ENCODE measurements at places on chromosomes 2 and 18.

GRCh38 chr2:199739413-199740110, 111.4 kb downstream of the FTCDNL1 start:
- DNase-seq: peak; percentile 54

- no peak for DNase-seq
These were observed 79.1 kb downstream of the LRRTM4 start for GRCh38 chr2:77443076-77443475.

GRCh38 chr2:97970293-97971060, 25.3 kb downstream of the TMEM131 start:
- no peak for DNase-seq

DNA sequence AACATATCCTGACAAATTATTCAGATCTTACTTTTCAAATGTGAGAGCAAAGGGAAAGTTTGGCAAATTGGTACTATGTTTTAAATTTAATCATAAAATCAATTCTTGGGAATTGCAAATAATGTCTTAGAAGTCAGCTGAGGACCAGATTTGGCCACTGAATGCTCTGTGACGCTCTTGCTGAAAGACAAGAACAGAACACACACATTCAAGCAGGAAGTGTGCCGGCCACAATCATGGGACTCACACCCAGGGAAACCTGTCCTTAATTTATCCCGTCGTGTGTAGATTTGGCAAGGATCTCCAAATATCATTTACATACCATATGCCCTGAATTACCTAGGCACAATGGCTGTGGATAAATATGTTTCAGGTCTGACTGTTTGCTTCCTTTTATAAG, 253.1 kb downstream of the TCF4 start:
- no peak for DNase-seq

DNA sequence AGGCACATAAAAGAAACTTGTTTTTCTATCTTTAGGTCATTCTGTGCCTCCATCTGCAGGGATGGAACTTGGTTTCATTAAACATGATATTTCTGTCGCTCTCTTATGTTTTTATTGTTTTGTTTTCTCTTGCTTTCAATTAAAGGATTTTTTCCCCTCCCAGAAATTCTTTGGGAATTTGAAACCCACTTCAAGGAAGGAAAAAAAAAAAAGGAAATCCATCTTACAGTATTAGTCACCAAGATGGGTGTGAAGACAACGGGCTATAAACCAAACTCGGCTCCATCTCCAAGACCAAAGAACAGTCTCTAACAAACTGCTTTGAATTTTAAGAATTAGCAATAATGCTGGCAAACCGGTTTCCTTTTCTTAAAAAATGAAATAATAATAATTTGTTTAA, 244.1 kb downstream of the BCL11A start:
- DNase-seq: no peak

DNA sequence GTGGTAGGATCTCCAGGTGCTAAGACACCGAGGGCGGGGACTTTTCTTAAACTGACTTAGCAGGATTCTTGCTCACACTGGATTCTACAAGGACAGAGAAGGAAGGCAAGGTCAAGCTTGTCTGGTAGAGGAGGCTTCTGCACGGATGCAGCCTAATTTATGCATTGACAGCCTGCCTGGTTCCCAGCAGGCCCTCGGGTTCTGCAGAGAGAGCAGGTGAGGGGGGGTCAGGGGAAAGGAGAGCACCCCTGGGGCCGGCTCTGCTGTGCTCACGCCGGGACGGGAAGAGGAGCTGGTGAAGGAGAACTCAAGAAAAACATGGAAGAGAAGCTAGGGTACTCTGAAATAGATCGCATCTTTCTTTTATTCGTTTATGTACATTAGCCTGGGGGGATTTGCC, 46.4 kb downstream of the ADI1 start:
- no peak for DNase-seq

DNA sequence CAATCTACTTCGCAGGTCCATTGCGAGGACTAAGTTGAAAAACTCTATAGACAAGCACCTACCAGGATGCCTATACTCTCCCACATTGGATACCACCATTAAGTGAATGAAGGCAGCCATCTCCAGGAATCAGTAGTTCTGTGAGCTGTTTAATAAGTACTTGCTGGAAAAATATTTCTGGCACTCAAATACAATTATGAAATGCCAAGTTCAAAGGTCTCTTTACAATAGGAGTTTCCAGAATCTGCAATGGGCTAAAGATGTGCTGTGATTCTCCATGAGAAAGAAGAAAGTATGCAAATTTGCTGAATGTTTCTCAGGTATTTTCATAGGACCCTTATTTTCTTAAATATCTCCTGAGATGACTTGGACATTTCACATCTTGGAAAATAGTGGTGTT, 103.0 kb downstream of the AP1S3 start:
- no peak for DNase-seq

GRCh38 chr18:63697097-63697660, 5.6 kb upstream of the SERPINB11 start:
- DNase-seq: no peak

- no peak for DNase-seq
These were observed 133.3 kb downstream of the EN1 start for GRCh38 chr2:118714118-118714517.

- DNase-seq: no peak
These were observed 771.5 kb downstream of the GALR1 start for GRCh38 chr18:78021196-78021595.

DNA sequence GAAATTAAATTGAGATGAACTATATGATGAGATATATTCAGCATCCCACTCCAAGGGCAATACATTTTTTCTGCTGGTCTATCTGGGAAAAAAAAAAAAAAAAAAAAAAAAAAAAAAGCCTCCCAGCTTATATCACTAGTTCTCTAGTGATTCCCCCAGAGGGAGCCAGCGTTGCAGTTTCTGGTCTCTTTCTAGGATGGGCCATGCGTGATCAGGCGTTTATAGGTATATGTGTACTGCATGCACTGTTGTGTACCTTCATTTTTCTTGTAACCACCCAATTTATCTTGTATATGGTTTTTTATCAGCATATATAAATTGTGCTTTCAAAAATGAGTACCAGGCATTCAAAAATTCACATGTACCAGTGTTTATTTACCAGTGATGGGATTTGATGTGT, 35.1 kb downstream of the DCDC2C start:
- DNase-seq: no peak

DNA sequence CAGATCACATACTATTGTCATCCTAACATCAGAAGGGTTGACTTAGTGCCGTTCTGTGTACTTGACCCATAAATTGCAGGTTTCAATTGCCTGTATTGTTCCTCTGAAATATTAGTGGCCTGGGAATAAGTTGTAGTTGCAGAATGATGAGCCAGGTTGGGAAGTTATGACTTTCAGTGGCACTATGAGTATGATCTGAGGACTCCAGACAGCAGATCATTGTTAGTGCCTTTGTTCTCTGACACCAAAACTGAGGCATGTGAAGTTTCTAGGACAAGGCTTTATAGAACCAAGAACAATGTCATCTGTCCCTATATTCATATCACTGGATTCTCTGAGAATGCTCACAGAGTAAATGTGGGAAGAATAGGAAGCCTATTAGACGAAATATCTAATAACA, 403.7 kb downstream of the STK39 start:
- no peak for DNase-seq

DNA sequence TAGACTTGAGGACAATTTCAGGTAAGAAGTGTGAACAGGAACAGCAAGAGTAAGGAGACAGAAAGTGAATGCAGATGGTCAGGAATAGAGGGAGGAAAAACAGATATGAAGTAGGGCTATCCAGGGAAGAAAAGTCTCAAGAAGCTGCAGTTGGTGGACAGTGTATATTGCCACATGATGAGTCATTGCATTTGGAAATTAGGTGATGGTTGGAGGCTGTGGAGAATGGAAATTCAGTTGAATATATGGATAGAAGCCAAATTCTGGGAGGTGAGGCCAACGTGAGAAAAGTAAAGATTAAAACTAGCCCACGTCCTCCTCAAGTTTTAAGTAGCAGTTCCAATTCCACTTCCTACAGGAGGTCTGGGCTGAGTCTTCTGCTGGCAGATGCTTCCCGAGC, 158.4 kb downstream of the UBE2E3 start:
- no peak for DNase-seq

- DNase-seq: no peak
These were observed 7.1 kb upstream of the CELF4 start for GRCh38 chr18:37572736-37573135.

DNA sequence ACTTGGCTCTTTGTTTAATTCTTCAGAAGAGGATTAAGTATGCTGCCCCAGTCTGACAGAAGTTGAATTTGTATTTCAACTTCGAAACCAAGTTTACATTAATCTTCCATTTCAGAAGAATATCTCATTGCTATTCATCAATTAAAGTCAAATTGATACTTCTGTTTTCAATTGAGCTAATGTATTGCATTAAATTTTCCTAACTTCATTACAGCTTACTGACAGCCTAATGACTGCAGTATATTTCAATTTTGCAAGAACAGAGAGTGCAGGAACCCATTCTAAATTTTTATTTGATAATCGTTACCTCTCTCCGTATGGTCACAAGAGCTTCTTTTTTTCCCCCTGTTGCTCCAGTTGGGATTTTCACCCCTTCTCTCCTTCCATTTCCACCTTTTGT, 218.0 kb downstream of the CALCRL start:
- no peak for DNase-seq

GRCh38 chr2:26477126-26477910, 606 bp downstream of the OTOF start:
- DNase-seq: no peak

- no peak for DNase-seq
These were observed 92.4 kb downstream of the TRABD2A start for GRCh38 chr2:84788498-84788897.

DNA sequence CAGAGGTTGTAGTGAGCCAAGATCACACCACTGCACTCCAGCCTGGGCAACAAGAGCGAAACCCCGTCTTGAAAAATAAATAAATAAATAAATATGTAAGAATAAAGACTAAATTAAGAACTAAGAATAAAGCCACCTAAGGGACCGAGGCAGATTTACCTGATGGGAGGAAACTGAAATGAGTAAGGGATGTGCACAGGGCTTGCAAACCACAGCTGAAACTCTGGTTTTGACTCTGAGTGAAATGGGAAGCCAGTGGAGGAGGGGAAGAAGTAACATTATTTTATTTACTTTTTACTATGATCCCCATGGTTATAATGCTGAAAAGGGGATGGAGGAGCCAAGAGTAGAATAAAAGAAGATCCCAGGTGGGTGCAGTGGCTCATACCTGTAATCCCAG, 107.3 kb downstream of the CABYR start:
- DNase-seq: peak; percentile 42

DNA sequence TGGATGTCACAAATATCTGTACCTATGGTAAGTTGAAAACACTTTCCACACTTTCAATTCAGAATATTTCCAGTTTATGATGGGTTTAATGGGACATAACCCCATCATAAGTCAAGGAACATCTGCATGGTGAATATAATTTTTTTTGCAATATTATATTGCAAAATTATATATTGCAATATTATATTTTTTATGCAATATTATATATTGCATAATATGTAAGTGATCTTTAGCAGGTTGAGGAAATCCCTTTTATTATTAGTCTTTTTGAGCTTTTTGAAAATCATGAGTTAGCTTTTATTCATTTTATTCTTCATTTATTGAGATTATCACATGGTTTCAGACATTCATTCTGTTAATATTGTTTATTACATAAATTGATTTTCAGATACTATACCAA, 342.2 kb upstream of the GALNT5 start:
- DNase-seq: no peak

DNA sequence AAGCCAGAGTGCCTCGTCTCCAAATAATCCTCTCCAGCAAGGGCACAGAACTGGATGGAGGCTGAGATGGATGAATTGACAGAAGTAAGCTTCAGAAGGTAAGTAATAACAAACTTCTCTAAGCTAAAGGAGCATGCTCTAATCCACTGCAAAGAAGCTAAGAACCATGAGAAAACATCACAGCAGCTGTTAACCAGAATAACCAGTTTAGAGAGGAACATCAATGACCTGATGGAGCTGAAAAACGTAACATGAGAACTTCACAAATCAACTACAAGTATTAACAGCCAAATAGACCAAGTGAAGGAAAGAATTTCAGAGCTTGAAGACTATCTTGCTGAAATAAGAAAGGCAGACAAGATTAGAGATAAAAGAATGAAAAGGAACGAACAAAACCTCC, 32.3 kb downstream of the WDPCP start:
- no peak for DNase-seq

DNA sequence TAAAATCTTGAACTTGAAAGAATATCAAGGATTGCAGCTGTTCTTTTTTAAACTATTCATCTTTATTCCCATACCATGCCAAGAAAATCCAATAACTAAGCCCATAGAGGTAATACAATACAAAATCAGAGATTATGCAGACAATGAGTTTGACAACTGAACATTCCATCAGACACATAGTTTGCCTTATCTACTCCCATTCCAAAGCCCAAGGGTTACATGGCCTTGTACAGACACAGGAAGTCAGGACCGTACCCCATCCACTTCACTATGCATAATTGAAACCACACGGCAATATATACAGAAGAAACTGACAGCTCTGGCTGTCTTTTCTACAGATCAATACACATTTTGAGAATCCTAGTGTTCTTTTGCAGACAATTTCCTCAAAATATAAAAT, 181.3 kb downstream of the TMX3 start:
- no peak for DNase-seq

DNA sequence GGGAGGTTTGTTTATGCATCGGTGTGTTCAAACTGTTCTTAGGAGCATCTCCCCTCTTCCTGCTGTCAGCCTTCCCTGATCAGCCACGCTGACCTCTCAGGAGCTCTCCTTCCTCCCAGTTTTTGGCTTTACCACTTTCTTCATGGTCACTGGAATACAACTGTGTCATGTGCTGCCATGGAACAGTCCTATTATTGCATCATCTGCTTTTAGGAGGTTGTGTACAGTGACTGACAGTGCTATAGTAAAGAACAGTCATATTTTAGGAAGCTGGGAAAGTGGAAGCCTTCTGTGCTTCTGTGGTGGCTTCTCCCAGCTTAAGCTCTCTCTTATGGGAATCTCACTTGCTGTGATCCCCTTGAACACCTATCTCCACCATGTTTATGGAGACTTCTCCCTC, 165.5 kb downstream of the TPGS2 start:
- no peak for DNase-seq

- DNase-seq: peak; percentile 39
These were observed 2.0 kb downstream of the PPP4R1 start for GRCh38 chr18:9612215-9612830.

- no peak for DNase-seq
These were observed 130.3 kb upstream of the CXCR4 start for GRCh38 chr2:136248242-136248641.

Data from GM10248 (cell line).